Stromal cell of bone marrow (primary cell): ENCODE measurements at places on chromosomes 4 and X.

- DNase-seq: no peak
These were observed 355.7 kb downstream of the GALNTL6 start for GRCh38 chr4:172168888-172169287.

- DNase-seq: peak; percentile 40
These were observed 35.3 kb upstream of the GPR78 start for GRCh38 chr4:8544741-8545438.

DNA sequence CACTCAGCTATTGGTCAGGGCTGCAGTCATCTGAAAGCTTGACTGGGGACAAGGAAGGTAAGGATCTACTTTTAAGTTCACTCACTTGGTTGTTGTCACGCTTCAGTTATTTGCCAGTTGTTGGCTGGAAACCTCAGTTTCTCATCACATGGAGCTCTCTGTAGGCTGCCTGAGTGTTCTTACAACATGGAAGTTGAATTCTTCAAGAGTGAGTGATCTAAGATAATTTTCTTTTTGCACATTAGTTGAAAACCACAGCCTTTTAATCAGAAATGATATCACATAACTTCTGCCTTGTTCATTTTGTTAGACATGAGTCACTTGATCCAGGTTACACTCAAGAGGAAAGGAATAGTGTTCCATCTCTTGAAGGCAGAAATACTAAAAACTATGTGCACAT, 552.7 kb downstream of the RAPGEF2 start:
- DNase-seq: peak; percentile 13

DNA sequence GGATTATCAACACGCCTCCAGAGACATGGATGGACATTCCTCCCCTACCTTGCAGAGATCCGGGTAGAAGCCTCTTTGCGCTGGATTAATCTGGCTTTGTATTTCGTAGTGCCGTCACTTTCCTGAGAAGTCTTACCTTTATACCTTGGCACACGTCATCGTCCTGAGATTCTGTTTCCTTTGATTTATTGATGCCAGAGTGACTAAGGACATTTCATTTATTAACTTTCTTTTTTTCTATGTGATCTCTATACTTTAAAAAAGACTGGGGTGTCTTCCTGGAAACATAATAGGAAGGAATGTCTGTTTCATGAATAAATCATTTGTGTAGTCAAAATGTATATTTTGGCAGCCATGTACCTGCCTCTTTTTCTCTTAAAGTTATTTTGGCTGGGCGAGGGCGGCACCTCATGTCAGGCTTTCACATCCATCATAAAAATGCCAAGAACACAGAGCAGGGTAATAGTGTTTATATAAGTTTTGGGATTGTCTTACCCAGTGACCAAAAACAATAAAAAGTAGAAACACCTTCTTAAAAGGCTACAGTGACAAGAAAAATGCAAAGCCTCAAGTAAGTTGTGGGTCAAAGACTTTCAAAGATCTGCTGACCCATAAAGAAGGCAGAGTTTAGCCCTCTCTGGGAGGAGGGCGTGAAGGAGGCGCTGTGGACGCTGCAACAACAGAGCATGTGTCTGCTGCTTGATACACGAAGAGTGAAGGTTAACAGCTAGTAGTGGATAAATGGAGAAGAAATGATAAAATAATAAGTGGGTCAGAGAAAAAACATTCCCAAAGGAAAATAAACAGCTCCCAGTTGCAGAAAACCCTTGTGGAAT, 124.4 kb downstream of the SHROOM3 start:
- no peak for DNase-seq

GRCh38 chr4:150068300-150068960, 9.8 kb upstream of the DCLK2 start:
- no peak for DNase-seq

GRCh38 chr4:171834640-171835039, 21.4 kb downstream of the GALNTL6 start:
- DNase-seq: no peak

DNA sequence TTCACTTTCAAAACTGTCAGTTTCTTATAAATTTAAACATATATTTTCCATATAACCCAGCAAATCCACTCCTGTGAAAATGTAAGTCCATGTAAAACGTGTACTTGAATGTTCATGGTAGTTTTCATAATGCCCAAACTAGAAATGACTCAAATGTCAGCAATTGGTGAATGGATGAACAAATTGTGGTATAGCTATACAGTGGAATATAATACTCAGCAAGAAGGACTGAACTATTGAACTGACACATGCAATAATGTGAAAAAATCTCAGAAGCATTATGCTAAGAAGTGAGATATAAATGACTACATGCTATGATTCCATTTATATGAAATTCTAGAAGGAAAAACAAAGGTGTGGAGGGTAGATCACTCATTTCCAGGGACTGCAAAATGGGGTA, 52.2 kb downstream of the USP53 start:
- no peak for DNase-seq

GRCh38 chrX:132821974-132822633, 136.3 kb downstream of the HS6ST2 start:
- DNase-seq: no peak
